ENCODE measurements at places on chromosomes 7 and 10.

GRCh38 chr10:90804354-90804753 lies 53.5 kb downstream of the HTR7 start:
- no peak for DNase-seq

DNA sequence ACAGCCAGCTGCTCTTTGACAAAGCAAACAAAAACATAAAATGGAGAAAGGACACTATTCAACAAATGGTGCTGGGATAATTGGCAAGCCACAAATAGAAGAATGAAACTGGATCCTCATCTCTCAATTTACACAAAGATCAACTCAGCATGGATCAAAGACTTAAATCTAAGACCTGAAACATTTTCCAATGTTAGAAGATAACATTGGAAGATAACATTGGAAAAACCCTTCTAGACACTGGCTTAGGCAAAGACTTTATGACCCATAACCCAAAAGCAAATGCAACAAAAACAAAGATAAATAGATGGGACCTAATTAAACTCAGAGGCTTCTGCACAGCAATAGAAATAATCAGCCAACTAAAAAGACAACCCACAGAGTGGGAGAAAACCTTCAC lies 425.7 kb upstream of the SEMA3D start:
- no peak for DNase-seq

DNA sequence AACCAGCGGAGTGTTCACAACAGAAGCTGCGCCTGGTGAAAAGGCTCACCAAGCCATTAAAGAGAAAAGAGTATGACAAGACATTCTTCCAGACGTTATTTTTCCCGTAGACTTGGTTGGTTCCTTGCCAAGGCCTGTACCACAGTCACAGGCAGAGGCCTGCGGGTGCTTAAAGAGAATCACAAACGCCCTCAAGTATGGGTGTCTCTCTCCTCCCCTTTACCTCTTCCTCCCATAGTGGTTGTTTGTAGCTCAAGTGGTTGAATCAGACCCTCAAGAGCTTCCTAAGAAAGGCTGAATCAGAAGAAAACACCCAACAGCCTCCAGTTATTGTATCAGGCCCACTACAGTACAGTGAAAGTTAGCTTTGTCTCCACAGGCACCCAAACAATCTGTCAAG lies 169.0 kb downstream of the CREB5 start:
- no peak for DNase-seq

DNA sequence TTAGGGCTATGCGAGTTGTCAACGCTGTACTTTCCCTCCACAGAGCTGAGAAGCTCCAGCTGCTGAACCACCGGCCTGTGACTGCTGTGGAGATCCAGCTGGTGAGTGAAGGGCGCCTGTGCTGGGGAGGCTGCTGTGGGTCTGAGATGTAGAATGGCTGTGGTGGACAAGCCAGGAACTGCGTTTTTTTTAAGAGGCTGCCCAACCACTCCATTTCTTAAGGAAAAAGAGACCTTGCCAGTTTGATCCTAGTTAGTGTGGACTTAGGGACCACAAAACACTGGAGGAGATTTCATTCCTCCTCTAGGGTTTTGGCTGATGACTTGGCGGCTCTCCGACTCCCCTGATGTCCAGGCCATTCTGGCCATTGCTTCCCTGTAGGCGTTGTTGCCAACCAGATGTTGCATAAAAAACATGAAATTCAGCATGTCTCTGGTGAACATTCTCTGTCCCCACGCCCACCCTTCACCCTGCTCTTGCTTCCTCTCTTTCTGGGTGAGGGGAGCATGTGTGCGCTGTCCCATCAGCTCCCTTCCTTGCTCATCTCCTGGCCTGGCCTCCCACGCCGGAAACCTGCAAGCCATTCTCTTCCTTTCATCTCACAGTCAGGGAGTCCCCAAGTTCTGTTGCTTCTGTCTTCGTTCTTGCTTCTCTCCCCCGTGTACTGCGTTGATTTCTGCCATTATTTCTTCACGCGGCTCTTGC lies 30.9 kb downstream of the CRCP start:
- no peak for DNase-seq

DNA sequence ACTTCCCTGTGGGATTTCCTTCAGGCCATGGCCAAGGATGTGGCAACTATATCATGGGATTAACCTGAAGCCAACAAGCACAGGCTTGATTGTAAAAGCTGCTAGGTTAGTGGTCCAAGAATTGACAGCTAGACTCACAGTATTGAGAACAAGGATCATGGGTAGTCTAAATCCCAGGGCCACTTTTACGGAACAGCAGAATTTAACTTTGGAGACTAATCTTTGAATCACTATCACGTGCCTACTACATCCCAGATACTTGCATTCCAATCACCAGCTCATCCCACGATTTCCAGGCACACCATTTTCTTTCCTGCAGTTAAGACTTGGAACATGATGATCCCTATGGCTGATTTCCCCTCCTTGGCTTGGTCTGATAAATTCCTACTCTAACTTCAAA lies 65.6 kb upstream of the ADO start:
- DNase-seq = no peak

DNA sequence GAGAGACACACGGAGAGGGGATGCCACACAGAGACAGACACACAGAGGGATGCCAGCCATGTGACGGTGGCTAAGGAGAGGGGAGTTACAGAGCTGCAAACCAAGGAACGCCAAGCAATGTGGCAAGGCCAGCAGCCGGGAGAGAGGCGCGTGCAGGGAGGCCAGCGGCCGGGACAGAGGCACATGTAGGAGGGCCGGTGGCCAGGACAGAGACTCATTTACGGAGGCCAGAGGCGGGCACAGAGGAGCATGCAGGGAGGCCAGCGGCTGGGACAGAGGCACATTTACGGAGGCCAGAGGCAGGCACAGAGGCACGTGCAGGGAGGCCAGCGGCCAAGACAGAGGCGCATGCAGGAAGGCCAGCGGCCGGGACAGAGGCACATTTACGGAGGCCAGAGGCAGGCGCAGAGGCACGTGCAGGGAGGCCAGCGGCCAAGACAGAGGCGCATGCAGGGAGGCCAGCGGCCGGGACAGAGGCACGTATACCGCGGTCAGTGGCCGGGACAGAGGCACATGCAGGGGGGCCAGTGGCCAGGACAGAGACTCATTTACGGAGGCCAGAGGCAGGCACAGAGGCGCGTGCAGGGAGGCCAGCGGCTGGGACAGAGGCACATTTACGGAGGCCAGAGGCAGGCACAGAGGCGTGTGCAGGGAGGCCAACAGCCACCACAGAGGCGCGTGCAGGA lies 40.4 kb downstream of the INSIG1 start:
- DNase-seq = no peak

DNA sequence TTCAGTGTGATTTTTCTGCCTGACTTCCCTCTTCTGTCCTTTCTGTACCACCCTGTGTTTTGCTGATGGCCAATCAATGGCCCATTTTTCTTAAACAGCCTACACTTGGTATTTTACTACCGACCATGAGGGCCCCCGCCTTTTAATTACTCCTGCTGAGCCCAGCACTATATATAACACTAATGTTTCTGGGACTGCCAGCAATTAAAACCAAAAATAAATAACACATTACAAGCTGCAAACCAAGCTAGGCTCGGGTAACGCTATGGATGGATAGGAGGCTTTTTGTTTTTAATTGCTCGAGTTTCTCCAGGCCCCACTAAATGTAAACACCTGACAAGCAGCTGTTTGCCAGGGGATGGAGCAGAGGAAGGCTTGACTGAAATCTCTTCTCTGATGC lies 915.4 kb upstream of the AUTS2 start:
- no peak for DNase-seq
